ENCODE measurements at places on chromosomes 6 and 20.

DNA sequence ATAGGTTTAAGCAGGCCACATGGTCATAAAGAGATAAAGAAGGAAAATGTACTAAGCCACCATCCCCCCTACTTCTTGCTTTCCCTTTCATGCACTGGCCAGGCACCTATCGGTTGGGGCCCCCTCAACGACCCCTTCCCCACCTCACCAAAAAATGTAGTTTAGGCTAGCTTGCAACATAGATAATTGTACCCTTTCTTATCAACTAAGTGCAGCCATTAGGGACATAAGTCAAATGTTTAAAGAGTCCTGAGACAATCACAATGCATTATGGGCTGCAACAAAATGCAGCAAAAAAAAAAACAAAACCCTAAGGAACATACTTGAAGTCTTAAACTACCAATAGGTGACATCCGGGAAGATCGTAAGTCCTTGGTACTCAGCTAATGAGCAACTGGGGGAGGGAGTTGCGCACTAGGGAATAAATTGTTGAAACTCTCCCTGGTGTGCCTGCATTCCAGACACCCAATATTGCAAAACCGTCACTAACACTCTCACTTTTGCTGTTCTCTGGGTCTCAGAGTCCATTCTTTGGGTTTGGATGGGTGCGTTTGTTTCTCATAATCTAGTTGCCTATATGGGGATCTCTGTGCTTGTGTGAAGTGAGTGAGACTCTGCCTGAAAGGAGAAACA, 12.4 kb upstream of the HLA-G start:
- no peak for DNase-seq

DNA sequence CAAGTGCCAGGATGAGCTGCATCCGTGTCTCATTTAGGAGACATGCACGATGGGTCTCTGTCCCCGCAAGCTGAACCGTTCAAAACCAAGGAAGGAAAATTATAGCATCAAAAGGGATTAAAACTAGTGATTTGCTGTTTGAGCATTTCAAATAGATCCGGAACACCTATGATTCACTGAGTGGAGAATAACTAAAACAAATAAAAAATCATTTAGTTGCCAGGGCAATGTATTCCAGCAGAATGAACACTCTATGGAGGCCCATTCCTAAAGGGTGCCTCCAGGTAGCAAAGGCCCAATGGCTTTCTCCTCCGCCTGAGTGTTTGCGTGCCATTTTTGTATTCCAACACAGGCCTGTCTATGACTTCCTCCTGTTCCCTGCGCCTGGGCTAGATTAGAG, 354.8 kb downstream of the ZFAND3 start:
- no peak for DNase-seq

DNA sequence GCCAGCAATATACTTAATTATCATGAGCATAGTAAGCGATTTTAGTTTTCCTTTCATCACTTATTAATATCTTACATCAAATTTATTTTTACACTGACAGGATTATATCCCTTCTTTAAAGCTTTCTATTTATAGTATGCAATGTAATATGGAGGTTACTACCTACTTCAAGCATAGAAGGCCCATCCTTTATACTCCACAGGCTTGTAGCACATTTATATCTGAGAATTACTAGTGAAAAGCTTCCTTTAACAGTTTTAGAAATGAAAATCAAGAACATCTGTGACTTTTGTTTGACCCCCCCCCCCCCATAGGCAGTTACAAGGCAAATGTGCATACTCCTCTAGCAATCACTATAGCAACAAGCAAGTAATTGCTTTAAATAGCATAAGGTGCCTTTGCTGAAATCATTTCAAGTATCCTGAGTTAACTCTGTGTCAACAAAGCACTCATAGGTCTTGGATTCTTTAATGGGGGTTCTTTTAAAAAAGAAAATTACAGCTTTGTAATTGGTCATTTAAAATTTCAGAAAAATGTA, 917.7 kb downstream of the PHF3 start:
- no peak for DNase-seq

DNA sequence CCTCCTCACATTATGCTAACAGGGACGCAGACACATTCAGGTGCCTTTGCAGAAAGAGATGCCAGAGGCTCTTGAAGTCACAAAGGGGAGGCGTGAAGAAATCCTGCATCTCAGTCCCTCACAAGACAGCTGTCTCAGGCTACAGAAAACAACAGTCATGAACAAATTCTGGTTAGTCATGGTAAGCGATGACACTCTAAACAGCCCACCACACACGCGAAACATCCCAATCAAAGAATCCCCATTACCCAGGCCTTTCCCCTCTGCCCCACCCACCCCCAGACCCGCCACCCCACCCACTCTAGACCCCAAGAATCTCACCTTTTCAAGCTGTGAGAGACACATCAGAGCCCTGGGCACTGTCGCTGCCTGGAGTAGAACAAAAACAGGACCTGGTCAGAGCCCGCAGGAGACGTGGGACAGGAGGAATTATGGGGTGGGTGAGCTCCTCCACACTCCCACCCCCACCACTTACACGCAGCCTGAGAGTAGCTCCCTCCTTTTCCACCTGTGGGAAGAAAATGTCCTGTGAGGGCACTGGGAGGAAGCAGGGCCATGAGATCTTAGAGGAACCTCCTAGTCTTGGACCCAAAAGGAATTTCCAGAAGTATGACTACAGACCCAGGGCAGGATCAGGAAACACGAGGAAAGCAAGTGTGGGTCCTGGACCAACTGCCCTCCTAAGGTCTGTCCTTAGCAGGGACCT, 2.7 kb downstream of the HLA-B start:
- DNase-seq: peak; percentile 19

DNA sequence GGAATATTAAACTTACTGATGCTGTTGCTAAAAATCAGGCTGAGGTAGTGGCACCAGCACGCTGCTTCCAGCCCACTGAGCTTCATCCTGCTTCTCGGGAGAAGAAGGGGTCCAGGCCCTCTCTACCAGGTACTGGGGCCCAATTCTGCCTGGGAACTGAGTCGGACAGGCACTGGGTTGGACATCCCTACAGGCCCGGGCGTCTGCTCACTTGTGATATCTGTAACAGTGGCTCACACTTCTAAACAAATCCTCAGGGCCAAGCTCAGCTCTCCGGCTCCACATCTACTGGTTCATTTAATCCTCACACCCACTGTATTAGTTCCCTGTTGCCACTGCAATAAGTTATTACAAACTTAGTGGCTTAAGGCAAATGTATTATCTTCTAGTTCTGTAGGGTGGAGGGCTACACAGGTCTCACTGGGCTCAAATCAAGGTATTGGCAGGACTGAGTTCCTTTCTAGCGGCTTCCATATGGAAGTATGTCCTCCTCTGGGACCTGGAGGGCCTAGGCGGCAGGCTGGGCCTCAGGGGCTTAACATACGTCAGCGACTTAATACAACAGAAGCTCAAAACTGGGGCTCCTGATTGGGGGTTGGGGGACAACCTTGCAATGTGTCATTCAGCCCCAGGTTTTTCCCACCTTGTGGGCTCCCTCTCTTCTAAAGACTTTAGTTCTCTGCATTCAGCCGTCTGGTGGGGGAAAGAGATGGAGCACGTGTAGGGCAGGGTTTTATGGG, 1.6 kb upstream of the KCNK15 start:
- DNase-seq: no peak

GRCh38 chr6:108171918-108172516, 6.2 kb downstream of the NR2E1 start:
- no peak for DNase-seq

GRCh38 chr20:21090111-21090618, 16.0 kb downstream of the LINC00237 start:
- no peak for DNase-seq

DNA sequence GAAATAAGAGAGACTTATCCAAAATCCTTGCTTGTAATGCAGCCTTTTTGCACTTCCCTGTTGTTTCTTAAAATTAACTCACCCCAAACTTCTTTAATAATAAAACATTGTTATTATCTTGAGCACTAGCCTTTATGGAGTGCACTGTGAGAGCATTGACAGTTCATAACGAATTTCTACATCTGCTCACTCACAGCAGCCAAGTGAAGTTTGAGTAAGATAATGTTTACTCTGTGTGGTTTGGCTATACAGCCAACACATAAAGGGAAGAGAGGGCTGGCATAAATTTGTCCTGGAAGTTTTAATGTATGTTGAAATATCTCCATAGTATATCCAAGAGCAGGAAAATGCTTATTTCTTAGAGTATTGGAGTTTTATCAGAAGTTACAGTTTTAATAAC, 227.9 kb downstream of the FRK start:
- no peak for DNase-seq

DNA sequence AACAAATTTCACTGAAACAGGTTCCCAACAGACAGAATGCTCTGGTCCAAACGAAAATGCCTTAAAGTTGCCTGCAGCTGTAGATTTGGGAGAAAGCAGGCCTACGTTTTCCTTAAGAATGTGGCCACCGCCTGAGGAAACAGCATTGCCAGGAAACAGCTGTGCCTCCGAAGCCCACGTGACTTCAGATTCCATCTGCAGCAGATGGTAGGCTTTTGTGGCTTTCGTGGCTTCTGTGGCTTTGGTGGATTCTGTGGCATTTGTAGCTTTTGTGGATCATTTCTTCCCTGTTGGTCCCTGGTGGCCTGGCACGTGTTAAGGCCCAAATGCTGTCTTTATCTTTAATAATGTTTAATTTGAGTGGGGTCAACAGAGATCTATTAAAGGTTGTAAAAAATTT, 222.9 kb downstream of the TTLL2 start:
- no peak for DNase-seq

GRCh38 chr20:16491294-16491905, 81.8 kb downstream of the KIF16B start:
- no peak for DNase-seq

GRCh38 chr20:52083627-52084232, 107.8 kb downstream of the ZFP64 start:
- DNase-seq: no peak

GRCh38 chr6:34011264-34011663, 134.6 kb downstream of the GRM4 start:
- no peak for DNase-seq

- no peak for DNase-seq
Measured at GRCh38 chr6:164507206-164507940, 802.0 kb downstream of the C6orf118 start.

GRCh38 chr6:35093118-35093445, 48.1 kb downstream of the TCP11 start:
- no peak for DNase-seq

- no peak for DNase-seq
Measured at GRCh38 chr20:2658414-2659354, 5.3 kb downstream of the IDH3B start.

DNA sequence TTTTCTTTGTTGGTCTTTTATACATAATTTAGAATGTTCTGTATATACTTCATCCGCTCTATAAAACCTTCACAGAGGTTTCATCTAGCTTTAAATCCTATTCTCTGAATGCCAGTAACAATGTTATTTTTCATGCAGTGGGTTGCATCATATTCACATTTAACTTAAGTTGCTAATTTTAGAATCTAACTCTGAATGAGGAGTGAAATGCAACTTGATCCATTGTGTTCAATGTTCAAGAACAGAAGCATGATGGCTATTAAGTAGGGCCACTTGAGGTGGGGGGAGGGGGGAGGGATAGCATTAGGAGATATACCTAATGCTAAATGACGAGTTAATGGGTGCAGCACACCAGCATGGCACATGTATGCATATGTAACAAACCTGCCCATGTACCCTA, 224.5 kb downstream of the NKAIN2 start:
- DNase-seq: no peak

DNA sequence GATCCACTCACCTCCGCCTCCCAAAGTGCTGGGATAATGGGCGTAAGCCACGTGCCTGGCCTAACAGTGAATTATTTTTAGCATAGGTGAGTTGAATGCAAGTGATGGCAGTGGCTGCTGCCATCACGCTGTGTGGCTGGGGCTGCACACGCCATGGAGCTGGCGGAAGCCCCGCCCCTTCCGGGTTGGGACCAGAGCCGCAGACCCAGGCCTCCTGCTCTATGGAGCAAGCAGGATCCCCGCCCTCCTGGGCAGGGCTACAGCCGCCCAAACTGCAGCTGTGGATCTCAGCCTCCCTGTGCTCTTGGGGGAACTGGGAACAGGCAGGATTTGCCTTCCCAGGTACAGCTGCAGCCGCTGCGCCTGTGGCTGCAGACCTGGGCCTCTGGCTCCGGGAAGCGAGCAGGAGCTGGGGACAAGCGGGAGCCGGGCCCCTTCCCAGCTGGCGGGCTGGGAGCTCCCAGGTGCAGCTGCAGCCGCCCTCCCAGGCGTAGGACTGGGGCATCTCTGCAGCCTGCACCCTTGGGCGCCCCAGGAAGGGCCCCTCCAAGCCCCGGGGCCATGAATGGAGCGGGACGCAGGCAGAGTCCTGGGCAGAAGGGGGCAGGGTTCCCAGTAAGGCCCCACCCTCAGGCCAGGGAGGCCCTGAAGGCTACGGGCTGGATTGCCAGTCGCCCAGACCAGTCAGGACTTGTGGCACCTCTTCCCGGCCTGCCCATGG, 30.9 kb upstream of the SLA2 start:
- no peak for DNase-seq

DNA sequence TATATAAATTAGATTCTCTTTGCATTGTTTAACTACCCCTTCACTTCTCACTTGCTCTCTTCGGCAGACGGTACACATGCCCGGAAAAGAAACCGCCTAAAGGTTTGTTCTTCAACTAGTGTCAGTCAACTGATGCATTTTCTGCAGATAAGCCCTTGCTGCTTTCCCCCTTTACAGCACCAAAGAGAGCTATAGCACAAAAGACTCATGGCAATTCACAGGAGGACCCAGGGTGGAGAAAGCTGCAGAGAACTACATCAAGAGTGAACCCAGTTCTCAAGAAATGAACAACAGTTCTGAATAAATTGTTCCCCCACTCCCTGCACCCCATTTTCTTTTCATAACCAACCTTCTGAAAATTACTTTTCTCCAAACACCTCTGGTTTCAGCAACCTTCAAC, 8.9 kb downstream of the CD164 start:
- no peak for DNase-seq

- DNase-seq: no peak
Measured at GRCh38 chr20:48761023-48761785, 66.6 kb downstream of the PREX1 start.

GRCh38 chr20:51668515-51668914, 99.7 kb downstream of the ATP9A start:
- DNase-seq: no peak

DNA sequence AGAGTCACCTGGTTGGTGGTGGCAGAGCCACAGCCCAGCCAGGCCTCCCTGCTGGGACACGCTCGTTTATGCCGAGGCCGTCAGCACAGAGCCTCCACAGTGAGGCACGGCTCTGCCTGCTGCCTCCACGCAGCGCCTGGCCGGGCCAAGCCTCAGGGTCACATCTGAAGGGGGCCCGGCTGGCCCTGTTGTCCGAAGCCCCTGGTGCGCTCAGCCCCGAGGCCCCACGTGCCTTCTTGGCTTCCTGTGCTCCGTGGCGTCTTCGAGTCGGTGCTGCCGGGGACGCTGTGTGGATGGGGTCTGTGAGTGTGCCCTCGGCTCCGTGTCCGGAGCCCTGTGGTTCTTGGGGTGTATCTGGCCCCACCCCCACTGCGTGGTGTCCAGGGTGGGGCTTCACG, 10.4 kb upstream of the TNFRSF6B start:
- no peak for DNase-seq

Data from naive B cell (primary cell).